ENCODE measurements at places on chromosomes 12 and 14.

- DNase-seq, result no peak
Measured at GRCh38 chr14:77027538-77028383, 747 bp downstream of the IRF2BPL start.

GRCh38 chr12:21892341-21892740 is 48.9 kb downstream of the ABCC9 start:
- DNase-seq, result no peak

GRCh38 chr12:5655120-5655519 is 223.2 kb downstream of the NTF3 start:
- no peak for DNase-seq

DNA sequence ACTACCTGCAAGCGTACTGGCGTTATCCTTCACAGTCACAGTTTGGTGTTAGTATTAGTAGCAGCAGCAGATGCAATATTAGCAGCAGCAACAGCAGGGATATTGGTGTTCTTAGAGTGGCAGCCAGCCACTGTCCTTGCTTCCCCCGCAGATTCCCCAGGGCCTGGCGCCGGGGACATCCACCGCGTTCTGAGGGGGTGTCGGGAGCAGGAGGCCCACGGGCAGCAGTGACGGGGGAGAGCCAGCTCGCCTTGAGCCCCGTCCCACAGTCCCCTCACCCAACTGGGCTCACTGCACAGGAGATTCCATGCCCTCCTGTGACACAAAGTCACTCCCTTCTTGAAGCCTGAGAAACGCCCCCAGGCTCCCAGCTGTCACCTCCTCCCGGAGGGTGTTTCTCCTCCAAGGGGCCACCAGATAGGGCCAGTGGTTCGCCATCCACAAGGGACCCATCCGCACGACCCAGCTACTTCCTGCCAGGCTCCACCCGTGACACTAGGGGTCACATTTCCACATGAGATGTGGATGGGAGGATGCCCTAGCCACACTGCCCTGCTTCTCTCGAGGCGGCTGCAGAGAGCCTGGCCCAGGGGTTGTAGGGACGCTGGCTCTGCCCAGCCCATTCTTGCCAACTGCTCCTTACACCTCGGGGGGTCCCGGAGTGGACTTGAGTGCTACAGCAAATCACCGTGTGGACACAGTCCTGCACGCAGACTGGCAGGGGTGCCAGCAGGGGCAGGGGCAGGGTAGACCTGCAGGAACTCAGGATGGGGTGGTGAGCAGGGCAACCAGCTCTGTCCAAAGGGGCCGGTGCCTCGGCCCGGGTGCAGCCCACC is 123.1 kb downstream of the PIWIL1 start:
- DNase-seq, result no peak

GRCh38 chr12:79191391-79191790 is 326.8 kb downstream of the SYT1 start:
- DNase-seq, result no peak

DNA sequence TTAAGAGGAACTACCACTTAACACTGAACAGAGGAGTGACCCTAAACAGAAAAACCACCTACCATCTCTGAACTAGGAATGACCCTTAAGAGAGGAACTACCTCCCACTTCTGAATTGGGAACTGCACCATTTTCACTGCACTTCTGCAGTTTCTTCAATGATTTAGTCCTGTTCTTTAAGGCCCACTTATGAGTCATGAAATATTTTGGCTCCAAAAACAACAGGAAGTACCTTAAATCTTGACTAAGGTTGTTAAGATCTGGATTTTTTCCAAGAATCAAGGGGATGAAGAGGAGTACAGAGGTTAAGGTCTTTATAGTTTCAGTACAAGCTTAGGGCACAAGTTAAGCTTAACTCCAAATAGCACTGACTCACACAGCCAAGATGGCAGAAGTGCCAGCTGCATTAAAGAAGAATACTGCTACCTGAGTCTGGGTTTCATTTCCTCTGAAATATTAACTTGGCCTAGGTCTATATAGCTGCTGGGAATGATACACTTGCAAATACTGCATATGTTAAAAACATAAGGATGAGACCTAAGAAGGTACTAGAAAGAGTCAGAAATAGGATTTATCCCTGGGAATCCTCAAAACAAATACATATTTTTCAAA is 4.2 kb downstream of the NPC2 start:
- DNase-seq, result no peak

DNA sequence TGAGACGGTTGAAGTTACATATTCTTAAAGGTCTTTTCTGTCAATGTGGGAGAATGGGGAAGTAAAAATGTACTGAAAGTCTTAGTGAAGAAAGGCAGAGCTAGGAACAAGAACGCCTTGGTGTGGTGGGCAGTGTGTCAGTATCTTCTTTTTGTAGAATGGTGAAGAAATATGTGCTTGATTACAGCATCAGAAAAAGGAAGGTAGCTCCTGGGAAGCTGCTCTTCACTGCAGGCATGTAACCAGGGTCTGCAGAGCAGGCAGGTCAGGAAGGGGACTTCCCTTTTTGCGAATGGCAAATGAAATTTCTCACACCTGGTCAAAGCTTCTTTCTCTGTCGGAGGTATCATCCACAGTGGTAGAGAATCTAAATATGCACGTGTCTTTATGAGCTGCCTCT is 226.2 kb downstream of the ADAMTS20 start:
- no peak for DNase-seq

DNA sequence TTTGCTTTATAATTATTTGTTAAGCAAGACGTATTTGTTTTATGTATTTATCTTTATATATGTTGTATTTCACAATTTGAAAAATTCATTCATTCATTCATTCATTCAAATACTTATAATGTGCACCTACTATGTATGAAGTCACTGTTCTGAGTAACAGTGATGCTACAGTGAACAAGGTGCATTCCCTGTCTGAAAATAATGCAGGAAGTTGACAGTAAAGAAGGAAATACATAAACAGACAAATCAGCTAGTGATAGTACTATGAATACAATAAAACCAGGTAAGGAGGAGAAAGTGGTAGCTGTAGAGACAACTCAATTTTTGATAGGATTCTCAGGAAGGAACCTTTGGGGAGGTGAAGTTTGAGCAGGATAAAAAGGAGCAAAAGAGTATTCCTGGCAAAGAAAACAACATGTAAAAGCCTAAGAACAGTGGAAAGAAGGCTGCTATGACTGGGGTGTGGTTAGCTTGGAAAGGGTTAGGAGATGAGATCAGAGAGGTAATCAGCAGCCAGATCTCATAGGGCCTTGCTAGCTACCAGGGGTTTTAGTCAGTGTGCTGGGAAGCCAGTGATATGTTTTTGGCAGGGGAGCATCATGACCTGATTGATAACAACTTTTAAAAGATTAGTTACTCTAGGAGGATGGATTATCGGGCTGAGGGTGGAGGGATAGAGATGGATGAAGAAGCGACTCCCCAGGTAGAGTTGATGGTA is 17.4 kb downstream of the BICDL1 start:
- DNase-seq, result no peak

GRCh38 chr12:118637767-118638370 is 261.5 kb downstream of the SUDS3 start:
- no peak for DNase-seq

- peak; percentile 67 for DNase-seq
Measured at GRCh38 chr12:57240066-57240921, 10.7 kb downstream of the STAC3 start.

GRCh38 chr14:51818748-51819380 is 41.5 kb upstream of the GNG2 start:
- DNase-seq, result no peak

DNA sequence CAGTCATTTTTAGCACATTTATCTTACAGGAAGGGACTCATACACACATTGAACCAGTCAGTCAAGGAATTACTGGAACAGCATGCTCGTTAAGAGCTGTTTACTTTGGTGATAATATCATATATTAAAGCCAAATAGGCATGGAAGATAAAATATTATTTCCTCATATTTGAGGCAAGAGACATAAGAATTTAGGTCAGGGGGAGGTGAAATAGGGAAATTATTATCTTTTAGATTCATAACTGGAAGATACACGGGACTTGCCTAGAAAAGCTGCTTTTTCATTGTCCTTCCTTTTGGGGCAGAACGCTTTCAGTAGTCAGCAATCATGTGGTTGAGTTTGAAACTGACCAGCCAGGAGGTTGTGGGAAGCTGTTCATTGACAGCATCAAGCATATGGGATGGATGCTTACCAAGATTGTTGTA is 72.5 kb downstream of the NTN4 start:
- no peak for DNase-seq

DNA sequence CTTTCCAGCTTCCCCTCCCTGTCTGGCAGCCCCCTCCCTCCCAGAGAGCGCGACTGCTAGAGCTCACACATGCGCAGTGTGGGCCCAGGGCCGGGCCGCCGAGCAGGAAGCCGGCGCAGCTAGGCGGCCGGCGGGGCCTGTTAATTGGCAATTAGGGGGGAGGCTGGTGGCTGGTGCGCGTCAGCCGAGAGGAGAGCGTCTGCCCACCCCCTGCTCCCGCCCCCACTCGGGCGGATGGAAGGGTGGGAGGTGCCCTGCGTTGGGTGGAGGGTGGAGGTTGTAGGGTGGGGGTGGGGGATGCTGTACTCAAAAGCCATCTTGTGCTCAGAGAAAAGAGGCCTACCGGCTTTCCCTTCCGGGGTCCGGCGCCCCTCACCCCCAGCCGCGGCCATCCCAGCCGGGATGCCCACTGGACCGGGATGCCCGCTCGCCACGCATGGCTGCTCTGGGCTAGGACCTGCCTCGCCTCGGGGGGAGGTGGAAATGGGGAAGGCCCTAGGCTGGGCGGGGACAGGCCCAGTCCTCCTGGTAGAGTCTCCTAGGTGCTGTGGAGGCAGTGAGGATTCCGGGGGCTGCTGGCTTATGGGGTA is 9.2 kb downstream of the HOXC8 start:
- no peak for DNase-seq

DNA sequence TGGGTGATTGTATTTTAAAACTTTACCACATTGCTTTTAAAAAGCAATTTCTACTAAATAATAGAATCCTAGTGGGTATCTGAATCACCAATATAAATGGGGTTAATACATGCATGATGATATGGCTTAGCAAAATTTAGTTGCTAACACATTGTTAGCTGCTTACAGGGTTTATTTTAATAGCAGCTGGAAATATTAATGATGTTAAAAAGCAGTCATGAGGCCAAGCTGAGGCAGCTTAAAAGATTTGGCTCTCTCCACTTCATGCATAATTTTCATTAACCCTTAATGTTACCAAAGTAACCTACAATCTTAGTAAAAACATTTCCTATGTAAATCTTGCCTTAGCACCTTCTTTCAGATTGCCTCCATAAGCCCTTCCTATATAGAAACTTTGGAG is 49.2 kb upstream of the CNOT2 start:
- no peak for DNase-seq

GRCh38 chr12:99529966-99530365 is 117.6 kb upstream of the GARIN6 start:
- no peak for DNase-seq

GRCh38 chr12:45231515-45232145 is 15.7 kb downstream of the ANO6 start:
- no peak for DNase-seq

DNA sequence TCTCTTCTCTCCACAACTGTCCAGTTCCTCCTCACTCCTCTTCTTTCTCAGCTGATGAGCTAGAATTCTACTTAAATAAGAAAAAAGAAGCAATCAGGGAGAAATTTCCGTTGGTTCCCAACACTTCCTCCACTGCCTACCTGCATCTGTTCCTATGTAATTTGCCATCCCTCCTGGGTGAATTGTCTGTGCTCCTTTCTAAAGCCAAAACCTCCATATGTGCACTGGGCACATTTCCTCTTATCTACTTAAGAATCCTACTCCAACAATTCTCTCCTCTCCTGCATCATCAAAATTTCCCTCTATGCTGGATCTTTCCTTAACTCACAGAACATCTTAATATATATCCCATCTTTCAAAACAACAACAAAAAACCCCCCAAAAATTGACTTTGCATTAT is 35.2 kb downstream of the GPR65 start:
- DNase-seq, result no peak

GRCh38 chr12:120072472-120073249 is 43.9 kb downstream of the RAB35 start:
- DNase-seq, result no peak

DNA sequence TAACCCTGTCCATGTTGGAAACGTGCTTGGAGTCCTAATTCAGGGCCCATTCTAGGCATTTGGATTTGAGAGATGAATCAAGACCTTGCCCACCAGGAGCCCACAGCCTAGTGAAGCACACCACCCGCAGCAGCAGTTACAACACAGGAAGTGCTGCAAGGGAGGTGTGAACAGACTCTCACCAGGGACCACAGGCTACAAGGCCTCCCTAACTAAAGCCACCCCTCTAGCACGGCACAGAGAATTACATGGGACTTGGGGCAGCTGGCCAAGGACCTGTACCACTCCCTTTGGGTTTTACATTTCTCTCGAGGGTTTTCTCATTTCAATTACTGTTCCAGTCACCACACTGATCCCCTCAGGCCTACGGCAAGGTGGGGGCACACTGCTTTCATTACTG is 49.5 kb upstream of the FOXN3 start:
- no peak for DNase-seq

GRCh38 chr14:51654533-51654845 is 2.8 kb downstream of the FRMD6 start:
- no peak for DNase-seq

GRCh38 chr12:604956-605355 is 58.3 kb downstream of the NINJ2 start:
- no peak for DNase-seq

DNA sequence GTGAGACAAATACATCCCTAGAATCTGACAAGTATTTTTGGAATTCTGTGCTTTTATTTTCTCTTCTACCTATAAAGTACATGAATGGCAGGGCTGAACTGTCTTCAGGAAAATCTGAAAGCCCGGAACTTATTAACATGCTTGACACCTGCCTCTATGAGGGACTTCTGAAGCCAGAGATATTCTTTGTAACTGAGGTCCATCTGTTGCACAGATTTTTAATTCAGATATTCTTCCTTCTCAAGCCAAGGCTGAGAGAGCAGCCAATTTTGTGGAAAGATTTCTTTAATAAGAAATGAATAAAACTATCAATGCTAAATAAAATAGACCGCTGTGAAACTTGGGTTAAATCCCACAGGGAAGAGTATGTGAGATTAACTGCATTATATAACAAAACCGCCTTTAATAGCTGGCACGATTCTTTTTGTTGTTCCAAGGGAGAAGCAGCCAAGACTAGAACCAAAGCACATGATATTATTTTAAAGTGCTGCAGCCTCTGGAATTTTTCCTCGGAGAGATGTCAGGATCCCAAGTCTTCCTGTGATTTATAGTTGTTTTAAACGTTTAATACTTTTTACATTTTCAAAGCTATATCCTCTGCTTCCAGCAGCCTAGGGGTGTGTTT is 148.9 kb downstream of the CRADD start:
- DNase-seq, result no peak

- no peak for DNase-seq
Measured at GRCh38 chr14:90643982-90644670, 172.1 kb downstream of the TTC7B start.

Data from H1 (cell line).